Bone marrow (tissue), 2 donors: ENCODE measurements at places on chromosomes 2 and 18.

DNA sequence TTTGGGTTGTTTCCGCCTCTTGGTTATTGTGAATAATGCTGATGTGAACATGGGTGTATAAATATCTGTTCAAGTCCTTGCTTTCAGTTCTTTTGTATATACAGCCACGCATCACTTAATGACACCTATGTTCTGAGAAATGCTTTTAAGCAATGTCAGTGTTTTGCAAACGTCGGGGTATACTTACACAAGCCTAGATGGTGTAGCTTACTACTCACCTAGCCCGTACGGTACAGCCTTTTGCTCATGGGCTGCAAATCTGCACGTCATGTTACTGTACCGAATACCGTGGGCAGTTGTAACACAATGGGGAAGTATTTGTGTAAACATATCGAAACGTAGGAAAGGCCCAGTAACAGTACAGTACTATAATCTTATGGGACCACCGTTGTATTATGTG lies 12.4 kb downstream of the RALB start:
- DNase-seq, result no peak

DNA sequence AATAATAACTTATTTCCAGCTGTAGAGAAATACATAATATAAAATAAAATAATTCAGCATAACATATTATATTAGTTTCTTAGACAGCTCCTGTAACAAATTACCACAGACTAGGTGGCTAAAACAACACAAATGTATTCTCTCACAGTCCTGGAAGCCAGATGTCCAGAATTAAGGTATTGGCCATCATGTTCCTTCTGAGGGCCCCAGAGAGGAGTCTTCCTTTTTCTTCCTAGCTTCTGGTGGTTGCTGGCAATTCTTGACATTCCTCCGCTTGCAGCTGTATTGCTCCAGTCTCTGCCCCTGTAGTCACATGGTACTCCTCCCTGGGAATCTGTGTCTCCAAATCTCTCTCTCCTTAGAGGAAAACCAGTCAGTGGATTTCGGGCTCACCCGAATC lies 146.8 kb downstream of the RBM43 start:
- DNase-seq, result no peak

DNA sequence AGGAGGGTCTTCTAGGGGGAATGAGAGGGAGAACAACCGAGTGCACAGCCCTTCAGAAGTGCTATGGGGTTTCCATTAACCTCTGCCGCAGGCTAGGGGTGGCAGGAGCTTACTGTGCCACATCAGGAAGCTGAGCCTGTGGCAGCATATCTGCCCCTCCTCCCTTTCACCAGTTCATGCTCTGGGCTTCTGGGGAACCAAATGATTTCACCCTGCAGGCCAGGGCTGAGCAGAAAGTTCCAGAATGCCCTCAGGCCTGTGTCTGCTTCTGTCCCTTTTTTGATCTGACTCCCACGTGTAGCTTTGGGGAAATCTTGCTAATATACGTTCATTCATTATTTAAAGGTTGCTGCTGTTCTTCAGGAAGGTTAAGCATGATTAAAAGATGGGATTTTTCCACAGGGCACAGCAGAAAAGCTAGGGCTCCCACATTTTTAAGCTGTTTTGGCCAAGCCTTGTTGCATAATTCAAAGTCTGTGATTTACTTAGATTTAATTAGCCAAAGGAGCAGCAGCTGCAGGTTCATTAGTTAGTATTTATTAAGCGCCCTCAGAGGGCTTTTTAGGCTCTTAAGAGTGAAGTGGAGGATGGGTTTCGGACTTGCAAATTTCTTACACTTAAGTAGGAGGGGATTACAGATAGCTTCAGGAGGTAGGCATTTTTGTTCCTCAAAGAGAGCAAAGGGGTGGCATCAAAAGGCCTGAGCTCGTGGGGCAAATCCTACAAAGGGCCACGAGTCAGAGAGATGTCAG lies 10.2 kb downstream of the TMEM247 start:
- no peak for DNase-seq

DNA sequence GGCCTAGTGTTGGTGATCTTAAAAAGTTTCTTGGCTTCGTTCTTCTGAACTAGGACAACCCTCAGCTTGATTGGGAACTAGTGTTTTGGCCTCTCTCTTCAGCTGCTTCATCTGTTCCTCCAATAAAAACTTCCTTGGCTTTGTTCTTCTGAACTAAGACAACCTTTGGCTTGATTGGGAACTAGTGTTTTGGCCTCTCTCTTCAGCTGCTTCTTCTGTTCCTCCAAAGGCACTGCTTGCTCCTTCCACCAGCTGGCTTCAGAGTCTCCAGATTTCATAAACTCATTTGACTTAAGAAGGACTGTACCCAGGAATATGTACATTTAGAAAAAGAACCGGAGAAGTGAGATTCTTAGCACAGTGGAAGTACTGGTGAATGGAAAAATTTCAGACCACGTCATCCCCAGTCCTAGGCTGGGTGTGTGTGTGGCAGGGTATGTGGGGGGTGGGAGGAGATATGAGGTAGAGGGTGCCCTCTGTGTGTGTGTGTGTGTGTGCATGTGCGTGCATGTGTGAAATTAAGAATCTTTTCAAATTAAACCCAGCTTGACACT lies 20.4 kb downstream of the IL1R2 start:
- DNase-seq, result no peak

DNA sequence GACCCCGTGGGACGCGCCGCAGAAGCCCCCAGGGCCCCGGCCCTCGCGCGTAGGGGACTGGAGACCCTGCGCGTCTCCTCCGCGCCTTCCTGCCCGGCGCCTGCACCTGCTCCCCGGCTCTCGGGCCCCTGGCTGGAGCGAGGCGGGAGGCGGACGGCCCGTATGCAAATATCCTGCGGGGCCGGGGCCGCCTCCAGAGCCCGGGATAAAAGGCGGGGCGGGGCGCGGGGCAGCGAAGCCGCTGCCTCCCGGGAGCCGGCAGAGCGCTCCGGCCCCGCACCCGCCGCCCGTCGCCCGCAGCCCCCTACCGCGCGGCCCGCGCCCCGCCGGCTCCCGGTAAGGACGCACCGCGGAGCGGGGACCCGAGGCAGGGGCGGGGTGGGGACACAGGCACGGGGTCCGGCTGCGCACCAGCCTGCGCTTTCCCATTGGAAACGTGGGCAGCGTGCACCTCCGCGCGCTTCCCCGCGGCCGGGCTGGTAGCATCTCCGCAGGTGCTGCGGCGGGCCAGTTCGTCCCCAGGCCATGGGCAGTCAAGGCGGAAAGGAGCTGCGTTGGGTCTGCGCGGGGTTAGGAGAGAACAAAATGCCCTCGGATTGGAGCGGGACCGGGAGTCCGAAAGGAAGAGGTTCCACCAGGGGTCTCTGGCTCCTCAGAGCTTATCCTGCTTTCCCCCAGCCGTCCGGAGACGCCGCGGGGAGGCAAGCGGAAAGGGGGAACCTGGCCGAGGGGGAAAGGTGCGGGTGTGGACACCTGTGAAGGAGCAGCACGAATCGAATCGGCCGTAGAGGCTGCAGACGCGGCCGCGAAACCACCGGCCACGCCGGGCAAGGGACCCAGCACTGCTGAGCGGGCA lies at the start of gene ATP6V1C2:
Gene ATP6V1C2 (plus strand): TSS at position 235 of the 856 bp plus-strand sequence. CDS start 1,220 bp downstream, outside the sequence.
- no peak for DNase-seq

GRCh38 chr2:105515581-105516415 lies 116.9 kb upstream of the FHL2 start:
- DNase-seq, result no peak

GRCh38 chr18:3008541-3008940 lies 4.4 kb downstream of the LPIN2 start:
- no peak for DNase-seq

GRCh38 chr2:64504774-64505720 lies 19.1 kb upstream of the AFTPH start:
- DNase-seq, result no peak

DNA sequence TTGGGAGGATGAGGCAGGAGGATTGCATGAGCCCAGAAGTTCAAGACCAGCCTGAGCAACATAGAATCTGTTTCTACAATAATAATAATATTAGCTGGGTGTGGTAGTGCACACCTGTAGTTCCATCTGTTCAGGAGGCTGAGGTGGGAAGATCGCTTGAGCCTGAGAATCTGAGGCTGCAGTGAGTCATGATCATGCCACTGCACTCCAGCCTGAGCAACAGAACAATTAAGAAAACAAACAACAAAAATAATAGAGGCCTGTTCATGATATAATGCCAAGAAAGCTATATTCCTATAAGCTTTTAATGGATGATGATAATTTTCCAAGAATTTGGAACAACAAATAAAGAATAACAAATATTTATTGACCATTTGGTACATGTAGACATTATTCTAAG lies 6.9 kb upstream of the CCBE1 start:
- DNase-seq, result no peak

DNA sequence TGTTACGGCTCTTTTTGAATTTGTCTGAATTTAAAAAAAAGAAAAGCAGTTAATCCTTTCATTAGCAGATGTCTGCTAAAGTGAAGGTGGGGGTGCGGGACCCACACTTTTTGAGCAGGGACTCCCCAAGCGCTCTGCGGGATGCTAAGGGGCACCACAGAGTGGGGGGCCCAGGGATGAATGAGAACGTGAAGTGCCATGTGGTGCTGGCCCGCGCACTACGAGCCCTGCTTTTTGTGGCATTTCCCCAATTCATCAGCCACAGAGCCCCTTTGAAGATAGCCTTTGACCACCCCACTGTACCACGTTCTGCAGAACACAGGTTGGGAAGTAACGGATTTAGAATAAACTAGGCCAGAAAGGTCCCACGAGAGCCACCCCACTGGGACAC lies 28.6 kb downstream of the HS1BP3 start:
- DNase-seq, result no peak

GRCh38 chr18:57062844-57063243 lies 84.0 kb upstream of the BOD1L2 start:
- no peak for DNase-seq

DNA sequence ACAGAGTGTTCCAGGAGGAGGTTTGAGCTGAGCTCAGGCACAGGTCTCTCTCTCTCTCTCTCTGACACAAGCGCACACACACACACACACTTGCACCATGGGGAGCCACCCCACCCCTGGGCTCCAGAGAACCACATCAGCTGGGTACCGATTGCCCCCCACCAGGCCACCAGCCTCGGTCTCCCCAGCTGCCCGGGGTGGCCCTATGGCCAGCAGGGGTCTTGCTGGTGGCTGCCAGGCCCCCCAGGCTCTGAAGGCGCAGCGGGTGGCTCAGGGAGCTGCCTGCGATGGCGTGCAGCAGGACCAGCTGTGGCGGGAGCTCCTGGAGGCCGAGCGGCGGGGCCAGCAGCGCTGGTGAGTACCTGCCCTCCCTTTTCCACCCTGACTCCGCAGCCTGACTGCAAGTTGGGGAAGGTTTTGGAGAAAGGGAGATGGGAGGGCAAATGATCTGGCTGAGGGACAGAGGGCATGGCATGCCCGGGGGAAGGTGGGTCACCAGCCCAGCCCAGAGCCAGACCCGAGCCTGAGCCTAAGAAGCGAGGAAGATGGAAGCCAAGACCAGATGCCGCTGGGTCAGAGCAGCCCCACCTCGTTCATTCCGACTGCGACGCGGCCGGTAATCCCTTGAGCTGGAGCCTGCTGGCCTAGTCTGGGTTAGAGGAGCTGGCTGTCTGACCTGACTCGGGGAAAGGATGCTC lies 21.9 kb upstream of the SLC66A3 start:
- no peak for DNase-seq
